ENCODE measurements at places on chromosomes 1 and 21.

GRCh38 chr21:38129711-38130110, 127.1 kb upstream of the KCNJ15 start:
- DNase-seq, result no peak

GRCh38 chr1:57826535-57826934, 402.7 kb upstream of the DAB1 start:
- DNase-seq, result no peak

DNA sequence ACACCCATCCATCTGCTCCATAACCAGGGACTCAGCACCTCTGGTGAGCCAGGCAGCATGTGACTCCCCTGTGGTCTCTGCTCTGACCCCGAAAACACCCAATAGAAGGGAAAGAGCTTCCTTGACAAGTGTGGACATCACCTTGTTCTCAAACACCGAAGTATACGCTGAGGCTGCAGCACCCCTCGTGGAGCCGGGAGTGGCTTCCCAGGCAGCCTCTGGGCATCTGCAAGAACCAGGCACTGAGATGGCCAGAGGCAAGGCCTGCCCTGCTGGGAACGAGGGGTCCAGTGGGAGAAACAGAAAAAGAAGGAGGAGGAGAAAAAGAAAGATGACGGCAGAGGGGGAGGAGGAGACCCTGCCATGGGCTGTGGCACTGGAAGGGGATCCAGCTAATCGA, 18.2 kb upstream of the AJAP1 start:
- DNase-seq, result no peak

DNA sequence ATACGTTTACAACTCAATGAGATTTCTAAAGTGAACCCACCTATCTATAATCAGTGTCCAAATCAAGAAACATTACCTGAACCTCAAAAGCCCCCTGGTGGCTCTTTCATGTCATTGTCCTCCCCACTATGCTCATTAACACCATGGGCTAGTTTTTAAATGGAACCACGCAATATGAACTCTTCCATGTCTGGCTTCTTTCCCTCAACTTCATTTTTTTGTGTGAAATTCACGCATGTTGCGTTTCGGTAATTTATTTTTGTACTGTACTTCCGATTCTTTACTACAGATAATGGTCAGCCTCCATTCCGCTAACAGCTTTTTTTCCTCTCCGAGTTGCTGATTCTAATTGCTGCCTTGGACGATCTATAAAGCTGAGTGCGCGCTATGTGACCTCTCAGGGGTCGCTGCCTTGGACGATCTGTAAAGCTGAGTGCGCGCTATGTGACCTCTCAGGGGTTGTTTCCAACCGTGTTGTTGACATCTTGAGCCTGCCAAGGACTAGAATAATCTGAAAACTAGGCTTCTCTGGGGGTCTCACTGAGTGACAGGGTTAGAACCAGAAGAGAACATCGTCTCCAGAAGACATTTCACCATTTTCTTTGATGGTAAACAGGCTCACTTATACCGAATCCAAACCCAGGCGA, 1.1 kb upstream of the CACYBP start:
- peak; percentile 33 for DNase-seq

DNA sequence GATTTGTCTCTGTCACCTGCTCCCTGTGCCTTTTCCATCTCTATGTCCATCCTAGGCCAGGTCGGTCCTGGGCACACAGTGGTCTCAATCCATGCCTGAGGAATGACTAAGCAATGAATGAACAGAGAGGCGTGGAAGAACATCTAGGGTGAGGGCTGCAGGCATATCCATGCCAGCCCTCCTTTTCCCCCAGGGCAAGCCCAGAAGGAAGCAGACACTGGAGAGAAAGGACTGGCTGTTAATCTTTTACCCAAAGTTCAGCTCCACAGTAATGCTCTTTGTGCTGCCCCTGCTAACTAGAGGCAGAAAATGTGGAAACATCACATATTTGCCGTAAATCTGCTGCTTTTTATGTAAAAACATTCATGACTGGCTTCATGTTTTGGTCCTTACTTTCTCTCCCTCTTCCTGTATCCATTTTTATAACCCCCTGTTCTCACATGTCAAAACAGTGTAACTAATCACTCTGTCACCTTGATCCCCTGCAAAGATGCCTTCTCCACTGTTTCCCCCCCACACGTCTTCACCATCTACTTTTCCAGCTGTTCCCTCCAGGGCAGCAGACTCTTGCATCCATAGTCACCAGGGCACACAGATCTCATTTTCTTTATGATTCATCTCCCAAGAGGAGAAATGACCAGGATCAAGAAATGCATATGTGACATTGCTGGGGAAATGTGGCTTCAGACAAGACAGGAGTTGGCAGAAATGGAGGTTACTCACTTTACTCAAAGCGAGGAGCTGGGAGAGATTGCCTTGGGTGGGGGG, 166.4 kb upstream of the PROX1 start:
- DNase-seq, result no peak

- no peak for DNase-seq
Measured at GRCh38 chr1:37042506-37042905, 8.2 kb upstream of the GRIK3 start.

- peak; percentile 32 for DNase-seq
Measured at GRCh38 chr1:112702067-112702395, 4.9 kb downstream of the RHOC start.

DNA sequence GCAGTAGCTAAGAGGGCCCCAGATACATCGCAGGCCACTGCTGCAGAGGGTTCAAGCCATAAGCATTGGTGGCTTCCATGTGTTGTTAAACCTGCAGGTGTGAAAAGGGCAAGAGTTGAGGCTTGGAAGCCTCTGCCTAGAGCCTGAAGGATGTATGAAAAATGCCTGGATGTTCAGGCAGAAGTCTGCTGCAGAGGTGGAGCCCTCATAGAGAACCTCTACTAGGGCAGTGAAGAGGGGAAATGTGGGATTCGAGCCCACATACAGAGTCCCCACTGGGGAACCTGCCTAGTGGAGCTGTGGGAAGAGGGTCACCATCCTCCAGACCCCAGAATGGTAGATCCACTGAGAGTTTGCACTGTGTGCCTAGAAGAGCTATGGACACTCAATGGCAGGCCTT, 30.6 kb upstream of the ADGRL4 start:
- no peak for DNase-seq

GRCh38 chr1:6083801-6084446, 38.2 kb downstream of the KCNAB2 start:
- peak; percentile 26 for DNase-seq

DNA sequence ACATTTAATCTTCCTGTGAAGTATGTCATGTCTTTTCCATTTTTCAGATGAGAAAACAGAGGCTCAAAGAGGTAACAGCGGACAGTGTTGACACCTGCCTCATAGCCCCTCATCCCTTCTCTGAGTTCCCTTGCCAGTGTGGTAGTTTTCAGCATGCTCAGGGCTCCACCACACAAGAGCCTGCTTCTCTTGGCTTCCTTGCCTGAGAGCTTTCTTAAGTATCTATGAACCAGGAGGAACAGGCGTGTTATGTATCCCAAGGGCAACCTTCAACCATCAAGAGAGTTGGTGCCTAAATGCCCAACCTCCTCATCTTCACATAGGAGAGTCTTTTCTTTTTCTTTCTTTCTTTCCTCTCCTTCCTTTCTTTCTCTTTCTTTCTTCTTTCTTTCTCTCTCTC, 5.9 kb upstream of the PAFAH2 start:
- no peak for DNase-seq

DNA sequence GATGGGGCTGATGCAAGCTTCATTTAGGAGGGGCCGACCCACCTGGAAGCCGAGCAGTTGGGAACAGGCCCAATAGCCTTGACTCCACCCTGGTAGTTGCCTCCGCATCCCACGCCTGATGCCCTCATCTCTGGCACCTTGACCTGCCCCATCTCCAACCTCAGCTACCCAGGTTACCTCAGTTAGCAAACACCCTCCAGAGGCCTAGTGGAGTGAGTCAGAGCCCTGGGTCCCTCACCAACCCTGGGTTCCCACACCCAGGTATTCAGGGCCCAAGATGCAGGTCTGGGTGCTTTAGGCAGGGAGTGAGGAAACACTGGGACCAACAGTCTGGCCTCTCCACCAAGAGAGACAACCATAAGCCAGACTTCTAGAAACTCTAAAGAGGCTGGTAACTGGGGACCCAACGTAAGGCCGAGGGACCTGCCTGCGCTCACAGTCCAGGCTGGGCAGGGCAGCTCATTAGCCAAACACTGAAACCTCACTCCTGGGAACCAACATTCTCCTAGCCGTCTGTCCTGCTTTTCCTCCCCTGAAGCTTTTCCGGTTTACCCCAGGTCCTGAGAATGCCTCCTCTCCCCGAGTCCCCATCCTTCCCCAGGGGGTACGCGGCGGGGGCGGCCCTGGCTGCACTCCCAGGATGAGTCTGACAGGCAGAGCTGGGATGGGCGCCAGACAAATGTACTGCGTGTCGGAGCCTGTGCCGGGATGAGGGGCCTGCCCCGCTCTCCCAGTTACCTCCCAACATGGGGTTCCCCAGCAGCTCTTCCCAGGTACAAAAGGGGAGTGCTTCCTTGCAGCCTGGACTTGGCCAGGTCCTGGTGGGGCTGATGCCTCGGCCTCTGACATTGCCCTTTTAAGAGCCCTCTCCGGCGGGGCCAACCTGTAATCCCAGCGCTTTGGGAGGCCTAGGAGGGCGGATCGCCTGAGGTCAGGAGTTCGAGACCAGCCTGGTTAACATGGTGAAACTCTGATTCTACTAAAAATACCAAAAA, 8.9 kb upstream of the CELSR2 start:
- DNase-seq, result peak; percentile 56

DNA sequence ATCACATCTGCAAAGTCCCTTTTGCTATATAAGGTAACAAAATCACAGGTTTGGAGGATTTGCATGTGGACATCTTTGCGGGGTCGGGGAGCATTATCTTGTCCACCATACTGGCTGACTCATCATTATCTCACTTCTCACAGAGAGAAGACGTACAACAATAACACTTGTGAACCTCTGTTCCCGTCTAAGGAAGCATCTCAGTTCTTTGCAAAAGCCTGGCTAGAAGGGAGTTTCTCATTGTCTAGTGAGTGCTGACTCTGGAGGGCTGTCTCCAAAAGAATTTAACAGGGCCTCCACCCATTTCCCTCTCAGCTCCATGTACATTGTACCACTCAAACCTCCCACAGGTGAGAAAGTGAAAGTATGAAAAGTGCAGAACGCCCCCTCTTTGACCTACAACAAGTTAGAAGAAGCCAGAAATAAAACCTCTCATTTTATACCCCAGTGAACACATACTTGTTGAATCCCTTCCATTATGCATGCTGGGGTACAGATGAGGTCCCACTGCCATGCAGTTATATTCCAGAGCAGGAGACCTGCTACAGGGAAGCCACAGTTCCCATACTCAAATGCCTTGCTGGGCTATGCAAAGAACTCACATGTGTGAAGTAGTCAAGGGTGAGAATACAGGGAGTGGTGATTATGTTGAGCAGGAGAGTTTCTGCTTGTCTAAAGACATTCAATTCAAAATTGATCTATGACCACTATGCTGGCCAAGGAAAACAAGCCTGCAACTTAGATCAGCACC, 121.7 kb upstream of the PRDX6 start:
- no peak for DNase-seq

- DNase-seq, result no peak
Measured at GRCh38 chr1:231940701-231941100, 314.1 kb downstream of the DISC1 start.

GRCh38 chr1:42155362-42155761, 2.2 kb downstream of the GUCA2B start:
- no peak for DNase-seq

DNA sequence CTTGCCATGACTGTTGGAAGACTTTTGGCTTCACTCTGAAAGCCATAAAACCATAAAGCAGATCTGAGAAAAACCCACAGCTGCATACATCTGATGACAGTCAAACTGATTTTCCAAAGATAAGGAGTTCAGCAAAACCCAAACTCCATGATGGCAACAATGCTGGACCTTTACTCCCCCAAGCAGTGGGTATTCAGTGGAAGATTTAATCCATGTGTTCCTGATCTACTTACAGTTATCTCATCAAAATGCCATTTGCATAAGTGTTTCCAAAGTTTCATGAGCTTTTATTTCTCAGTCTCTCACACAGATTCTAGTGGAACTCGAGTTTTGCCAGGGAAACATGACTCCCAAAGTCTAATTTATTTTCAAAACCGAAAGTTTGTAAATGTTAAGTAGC, 184.9 kb downstream of the ZC3H11B start:
- DNase-seq, result peak; percentile 24

GRCh38 chr1:101849356-101849755, 147.4 kb downstream of the OLFM3 start:
- no peak for DNase-seq

GRCh38 chr1:44539991-44540730, 134.1 kb downstream of the TMEM53 start:
- no peak for DNase-seq

GRCh38 chr1:214493126-214493796, 58.1 kb downstream of the PTPN14 start:
- DNase-seq, result peak; percentile 20

GRCh38 chr1:85047472-85048295, 616 bp downstream of the MCOLN3 start:
- no peak for DNase-seq

GRCh38 chr1:8361198-8361849, 43.4 kb downstream of the SLC45A1 start:
- no peak for DNase-seq

DNA sequence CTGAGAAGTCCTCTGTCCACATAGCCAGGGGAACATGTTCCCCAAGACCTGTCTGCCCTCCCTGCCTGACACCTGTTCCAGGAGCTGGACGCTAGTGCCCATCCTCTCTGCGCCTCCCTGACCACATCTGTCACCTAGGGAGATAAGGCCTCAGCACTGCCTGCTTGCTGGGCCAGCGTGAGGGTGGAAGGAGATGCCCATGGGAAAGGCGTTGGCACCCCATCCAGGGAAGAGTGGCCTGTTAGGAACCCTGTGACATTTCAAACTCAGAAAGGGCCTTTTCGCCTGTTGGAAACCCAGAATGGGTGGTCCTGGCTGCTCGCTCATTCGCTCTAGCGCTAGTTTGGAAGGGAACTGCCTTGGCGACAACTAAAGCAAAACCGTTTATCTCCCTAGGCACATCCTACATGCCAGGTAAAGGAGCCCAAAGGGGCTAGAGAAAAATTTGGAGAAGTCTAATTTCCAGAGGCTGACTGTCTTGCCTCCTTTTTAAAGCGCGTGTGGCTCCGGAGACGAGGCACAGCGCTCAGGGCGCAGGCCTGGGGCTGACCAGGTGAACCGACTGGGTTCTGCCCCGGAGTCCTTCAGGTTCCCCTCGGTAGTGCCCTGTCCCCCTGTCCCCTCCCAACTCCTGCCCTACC, 410 bp downstream of the ACTA1 start:
- no peak for DNase-seq

DNA sequence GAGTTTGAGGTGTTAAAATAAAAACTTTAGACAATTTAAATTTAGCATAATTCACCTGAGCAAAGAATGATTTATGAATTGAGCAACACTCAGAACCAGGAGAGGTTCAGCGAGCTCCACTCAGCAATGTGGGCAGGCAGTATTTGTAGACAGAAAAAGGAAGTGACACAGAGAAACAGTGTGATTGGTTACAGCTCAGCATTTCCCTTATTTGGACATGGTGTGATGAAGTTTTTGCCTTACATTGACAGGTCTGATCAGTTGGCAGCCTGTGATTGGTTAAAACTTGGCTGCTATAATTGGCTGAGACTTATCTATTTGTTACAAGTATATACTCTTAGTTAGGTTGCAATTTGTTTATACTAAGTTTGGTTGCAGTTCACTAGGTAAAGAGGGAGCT, 621.2 kb upstream of the PRMT6 start:
- no peak for DNase-seq

- DNase-seq, result no peak
Measured at GRCh38 chr1:29551123-29551936, 315.0 kb downstream of the PTPRU start.

GRCh38 chr1:38708701-38709258, 150.8 kb downstream of the RRAGC start:
- no peak for DNase-seq

Data from fibroblast of gingiva (primary cell).